ENCODE measurements at places on chromosomes 3 and 15. TPM values are rescaled to one million over a fixed set of nuclear protein-coding genes. Genes with fewer than 3 reads are reported as not detected.

The CASR gene
- not detected for total RNA-seq

The BFSP2 gene
- not detected for total RNA-seq

The MKRN2OS gene
- 6.2 TPM for total RNA-seq

The P3H2 gene
- 20.9 TPM for total RNA-seq

The SLC6A20 gene
- total RNA-seq: not detected

The TGFBR2 gene
- 33.6 TPM for total RNA-seq

The PTPRG gene
- 32.9 TPM for total RNA-seq

The C3orf85 gene
- total RNA-seq: not detected

The RLBP1 gene
- total RNA-seq: not detected

The DUOXA2 gene
- not detected for total RNA-seq

The AQP9 gene
- not detected for total RNA-seq

The SCN5A gene
- 4.7 TPM for total RNA-seq

DNA sequence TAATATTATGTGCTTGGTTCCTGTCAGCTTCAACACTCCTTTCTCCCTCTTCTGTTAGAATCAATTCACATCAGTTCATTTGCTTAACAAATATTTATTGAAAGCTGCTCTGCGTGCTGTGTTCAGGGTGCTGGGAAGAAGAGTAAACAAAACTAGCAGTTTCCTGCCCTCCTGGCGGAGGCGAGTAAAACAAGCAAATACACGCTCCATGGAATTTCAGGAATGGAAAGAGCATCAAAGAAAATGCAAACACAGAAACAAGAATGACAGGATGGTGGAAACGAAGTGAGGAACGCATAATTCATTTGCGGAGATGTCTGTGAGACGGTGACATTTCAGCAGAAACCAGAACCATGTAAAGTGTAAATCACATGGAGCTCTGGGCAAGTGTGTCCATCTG, 49.4 kb upstream of the SPTSSB start:
- peak; percentile 30 for DNase-seq

GRCh38 chr3:77885381-77885780, 845.5 kb downstream of the ROBO2 start:
- DNase-seq: no peak

DNA sequence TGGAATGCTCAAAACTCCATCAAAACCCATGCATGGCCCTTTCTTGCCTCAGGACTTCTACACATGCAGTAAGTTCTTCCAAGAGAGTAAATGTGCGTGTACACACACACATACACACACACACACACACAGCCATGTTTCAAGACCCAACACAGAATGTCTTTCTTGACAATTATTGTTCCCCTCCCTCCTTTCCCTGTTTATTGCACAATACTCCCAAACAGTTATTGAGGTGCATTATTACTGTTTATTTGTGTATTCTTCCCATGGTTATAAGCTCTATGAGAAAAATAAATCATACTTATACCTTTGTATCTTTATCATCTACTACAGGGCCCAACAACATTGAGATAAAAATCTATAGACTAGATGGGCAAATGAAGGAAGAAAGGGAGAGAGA, 523.8 kb upstream of the NAALADL2 start:
- DNase-seq: no peak

GRCh38 chr15:100909565-100909964, 9.6 kb upstream of the LRRK1 start:
- no peak for DNase-seq

- DNase-seq: no peak
Observed at GRCh38 chr3:173843060-173843459, 445.5 kb downstream of the NLGN1 start.

- peak; percentile 43 for DNase-seq
Observed at GRCh38 chr15:99998661-99999101, 265.4 kb upstream of the LYSMD4 start.

DNA sequence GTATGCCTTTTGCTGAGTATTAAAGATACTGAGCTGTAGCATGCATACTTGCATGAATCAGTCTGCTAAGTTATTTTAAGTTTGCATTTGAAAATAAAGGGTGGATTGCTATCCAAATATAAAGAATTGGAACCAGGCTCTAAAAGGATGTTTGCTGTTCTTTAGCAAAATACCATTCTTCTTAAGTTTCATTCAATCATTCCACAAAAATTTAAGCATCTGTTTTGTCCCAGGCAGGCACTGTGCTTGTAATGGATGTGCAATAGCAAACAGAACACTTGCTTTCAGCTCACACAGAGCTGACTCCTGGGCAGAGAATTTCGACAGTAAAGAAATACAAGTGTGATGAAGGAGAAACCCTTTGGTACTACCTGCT, 151.1 kb downstream of the PGPEP1L start:
- peak; percentile 62 for DNase-seq

DNA sequence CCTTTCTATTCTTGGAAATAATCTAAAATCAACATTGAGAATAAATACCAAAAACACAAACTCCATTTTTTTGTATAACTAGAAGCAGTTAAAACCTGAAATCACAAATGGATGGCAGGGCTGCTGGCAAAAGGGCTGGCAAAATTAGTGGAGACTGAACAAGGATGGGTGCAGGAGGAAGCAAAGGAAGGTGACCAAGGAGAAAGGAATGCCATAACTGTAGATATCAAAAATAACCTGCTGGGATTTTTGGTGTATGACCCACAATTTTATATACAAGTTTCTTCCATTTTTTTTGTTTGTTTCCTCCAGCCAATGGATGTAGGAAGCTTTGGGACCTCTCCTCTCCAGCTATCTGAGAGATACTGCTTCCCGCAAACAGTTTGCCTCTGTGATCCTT, 12.7 kb downstream of the CFAP44 start:
- DNase-seq: no peak

DNA sequence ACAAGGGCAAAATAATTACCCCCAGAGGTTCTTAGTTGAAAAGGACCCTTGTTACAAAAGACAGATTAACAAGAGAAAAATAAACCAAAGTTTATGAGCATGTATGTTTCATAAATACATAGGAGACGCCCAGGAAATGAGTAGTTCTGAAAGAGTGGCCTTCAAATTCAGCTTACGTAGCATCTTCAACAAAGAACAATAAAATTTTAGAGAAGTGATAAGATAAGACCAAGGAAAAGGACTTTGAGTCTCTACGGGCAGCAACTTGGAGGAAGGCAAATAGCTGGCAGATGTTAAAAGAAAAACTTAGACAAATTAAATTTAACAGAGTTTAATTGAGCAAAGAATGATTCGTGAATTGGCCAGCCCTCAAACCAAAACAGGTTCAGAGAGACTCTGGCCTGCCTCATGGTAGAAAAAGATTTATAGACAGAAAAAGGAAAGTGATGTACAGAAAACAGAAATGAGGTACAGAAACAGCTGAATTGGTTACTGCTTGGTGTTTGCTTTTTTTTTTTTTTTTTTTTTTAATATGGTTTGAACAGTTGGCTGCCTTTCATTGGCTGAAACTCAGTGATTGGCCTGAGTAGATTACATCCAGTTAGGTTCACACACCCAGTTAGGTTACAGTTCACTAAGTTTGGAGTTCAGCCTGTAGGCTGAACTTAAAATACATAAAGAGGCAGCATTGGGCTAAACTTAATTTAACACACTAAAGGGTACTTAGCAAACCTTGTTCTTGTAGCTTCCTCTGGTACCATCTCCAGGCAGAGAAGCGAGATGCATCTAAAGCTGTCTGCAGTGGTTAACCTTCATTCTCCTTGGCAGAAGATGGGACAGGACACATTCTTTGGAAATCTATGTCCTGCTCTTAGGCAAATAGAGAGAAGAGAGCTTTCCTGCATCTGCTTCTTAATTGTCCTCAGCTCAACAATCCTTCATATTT, 23.2 kb downstream of the C2CD4B start:
- DNase-seq: no peak

DNA sequence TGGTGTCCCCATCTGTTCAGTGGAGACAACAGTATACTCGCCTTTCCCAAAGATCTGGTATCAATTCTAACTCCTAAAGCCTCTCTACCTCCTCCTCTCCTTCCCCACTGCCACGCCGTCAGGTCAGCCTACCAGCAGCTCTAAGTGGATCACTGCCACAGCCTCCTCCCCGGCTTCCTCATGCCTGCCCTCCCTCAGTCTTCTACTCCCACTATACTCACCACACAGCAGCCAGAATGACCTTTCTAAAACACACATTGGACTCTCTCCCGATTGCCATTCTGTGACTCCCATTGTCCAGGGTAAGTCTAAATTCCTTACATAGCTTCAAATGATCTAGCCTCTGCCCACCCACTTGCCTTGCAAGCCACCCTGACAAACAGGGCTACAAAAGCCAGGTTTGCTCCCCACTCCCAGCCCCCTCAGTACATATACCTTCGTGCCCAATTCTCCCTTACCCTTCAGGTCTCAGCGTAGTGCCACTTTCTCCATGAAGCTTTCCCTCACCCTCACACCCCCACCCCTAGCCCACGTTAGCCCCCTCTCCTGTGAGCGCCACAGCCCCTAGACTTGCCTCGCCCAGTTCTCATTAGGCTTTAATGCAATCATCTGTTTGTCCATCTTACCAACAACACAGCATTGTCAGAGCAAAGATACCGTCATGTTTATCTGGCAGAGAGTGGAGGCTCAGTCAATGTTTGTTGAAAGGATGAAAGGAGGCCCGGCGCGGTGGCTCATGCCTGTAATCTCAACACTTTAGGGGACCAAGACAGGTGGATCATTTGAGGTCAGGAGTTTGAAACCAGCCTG, 9.5 kb upstream of the SEMA7A start:
- no peak for DNase-seq

DNA sequence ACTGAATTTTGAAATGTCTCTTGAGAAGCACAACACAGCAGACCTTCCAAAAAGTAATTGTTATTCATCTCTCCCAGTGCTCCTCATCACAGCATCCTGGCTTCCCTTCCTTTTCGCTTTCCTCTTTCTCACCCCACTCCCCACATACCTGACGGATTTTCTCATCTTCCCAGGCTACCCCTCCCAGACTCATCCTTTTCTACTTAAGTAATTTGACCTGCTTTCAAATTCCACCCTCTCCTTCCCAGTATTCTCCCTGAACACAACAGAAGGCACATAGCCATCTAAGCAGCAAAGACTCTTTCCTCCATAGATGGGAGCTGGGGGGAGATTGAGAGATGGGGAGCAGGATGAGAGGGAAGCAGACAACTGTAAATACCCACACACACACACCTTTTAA, 187.1 kb upstream of the STT3B start:
- no peak for DNase-seq

DNA sequence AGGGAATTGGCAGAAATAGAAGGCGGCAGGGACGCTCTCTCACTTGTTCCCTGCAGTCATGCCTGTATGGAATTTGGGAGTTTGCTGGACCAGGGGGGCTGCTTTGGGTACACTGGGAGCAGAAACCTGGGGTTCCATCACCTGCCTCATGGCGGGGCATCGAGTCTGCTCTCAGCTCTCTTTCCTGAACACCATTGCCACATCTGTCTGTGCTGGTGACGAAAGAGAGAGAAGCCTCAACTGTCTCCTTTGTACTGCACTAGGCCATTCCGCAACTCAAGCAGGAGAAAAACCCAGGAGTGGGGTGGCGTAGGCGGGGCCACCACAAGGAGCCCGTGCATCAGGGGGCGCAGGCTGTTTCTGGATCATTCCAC, 14.0 kb downstream of the TMEM158 start:
- DNase-seq: no peak

DNA sequence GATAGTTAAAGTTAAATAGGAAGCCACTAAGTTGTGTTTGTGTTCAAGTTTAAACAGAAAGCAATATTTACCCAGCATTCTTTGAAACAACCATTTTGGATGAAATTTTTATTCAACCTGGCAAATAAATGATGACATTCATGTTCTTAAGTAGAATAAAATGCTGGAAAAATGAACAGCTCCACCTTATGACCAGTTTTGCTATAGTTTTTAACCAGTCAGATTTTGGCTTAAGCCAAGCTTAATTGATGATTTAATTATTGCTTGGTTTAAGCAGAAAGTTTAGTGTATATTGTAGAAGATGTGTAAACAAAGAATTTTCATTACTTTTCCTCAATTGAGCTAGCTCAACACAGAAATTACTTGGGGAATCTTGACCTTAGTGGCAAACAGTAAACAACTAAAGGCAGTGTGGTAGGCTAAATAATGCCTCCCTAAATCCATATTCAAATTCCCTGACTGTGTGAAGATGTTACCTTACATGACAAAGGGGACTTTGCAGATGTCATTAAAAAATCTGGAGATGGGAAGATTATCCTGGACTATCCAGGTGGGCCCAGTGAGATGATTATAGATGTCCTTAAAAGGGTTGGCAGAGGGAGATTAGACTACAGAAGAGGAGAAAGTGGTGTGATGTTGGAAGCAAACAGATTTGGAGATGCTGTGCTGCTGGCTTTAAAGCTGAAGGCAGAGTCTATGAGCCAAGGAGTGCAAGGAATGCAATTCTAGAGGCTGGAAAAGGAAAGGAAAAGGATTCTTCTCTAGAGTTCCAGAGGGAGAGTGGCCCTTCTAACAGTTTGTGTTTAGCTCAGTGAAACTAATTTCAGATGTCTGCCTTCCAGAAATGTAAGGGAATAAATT, 448.6 kb upstream of the GOLIM4 start:
- no peak for DNase-seq

GRCh38 chr15:63473999-63474809, 30.2 kb upstream of the USP3 start:
- DNase-seq: no peak

DNA sequence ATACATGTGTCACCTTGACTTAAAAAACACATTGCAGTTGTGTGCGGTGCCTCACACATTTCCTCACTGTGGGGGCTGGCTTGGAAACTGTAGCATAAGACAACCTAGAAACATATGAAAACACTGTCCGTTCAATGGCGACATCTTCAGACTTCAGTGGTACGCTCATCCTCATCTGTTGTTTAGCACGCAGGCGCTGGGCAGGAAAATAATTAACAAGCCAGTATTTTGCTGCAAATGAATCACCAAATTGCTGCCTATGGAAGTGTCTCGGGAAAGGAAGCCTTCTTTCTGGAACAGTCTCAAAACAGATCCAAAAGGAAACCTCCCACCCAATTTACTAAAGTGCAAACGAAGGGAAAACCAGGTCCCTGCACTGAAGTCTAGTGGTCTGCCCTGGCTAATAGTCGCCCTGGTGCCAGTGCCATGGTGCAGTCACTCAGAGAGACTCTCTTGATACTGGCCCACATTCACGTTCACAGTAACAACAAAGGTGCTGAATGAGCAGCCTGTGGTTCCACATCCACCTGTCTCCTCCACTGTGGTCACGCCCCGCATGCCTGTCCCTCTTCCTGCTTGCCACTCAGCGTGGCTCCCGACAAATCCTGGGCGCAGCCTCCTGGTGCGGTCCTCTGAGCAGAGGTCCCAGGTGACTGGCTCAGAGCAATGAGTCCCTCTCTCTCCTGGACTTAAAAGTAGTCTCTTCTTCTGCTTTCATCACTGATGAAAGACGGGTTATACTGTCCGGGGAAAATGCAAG, 35.6 kb upstream of the MUC13 start:
- DNase-seq: no peak

- peak; percentile 39 for DNase-seq
Observed at GRCh38 chr15:62742409-62743171, 300.0 kb upstream of the TPM1 start.

DNA sequence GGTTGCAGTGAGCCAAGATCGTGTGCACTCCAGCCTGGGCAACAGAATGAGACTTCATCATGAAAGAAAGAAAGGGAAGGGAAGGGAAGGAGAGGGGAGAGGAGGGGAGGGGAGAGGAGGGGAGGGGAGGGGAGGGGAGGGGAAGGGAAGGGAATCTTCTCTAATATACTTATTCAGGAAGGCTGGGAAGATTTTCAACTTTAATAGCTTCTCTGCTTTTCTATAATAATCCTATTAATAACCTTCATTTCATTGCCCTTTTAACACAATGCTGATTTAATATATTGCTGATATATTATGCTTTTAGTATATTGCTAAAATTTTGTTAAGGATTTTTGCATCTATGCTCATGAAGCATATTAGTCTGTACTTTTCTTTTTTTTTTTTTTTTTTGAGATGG, 23.4 kb upstream of the RNF7 start:
- DNase-seq: no peak

GRCh38 chr3:123392368-123392767, 56.5 kb downstream of the ADCY5 start:
- DNase-seq: no peak
